ENCODE measurements at places on chromosomes 3 and 15.

- DNase-seq = no peak
Observed at GRCh38 chr15:25468611-25469010, 29.8 kb upstream of the UBE3A start.

GRCh38 chr3:133994166-133994890, 35.4 kb downstream of the SLCO2A1 start:
- no peak for DNase-seq

- no peak for DNase-seq
Observed at GRCh38 chr15:28725556-28725955, 13.3 kb upstream of the GOLGA8M start.

DNA sequence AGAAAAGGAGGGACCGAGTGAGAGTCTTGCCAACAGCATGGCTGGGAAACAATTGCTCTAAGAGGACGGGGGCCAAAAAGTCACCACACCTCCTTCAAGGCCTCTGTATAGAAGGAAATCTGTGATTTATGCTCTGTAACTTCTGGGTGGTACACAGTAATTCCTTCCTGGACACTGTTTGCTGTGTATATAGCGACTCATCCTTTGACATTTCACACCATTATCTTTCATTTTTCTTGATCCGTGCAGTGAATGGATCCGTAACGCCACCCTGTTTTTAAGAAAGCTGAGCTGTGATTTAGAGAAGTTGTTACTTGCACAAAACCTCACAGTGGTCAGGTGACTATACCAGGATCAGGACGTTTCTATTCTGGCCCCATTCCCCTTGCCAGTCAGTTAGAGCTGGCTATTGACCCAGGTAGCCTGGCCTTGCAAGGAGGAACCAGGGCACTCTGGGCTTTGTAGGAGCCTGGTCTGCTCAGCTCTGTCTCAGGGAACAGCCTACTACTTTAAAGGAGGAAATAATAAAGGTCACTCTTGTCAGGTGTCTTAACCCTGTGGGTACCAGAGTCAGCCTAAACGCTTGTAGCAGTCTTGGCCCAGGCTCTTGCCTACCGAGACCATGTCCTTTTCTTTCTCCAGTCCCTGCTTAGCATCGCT, 86.5 kb upstream of the MYZAP start:
- DNase-seq = no peak

All from activated naive CD8-positive, alpha-beta T cell treated with anti-CD3 and anti-CD28 coated beads, Interleukin-2, amount 10 ng/mL, durations not matched to agents 7 days and 5 days (primary cell).